ENCODE measurements at places on chromosomes 6 and 20. TPM values are rescaled to one million over a fixed set of nuclear protein-coding genes. Genes with fewer than 3 reads are reported as not detected.
A peak's percentile ranks its signal among the peaks of the same experiment; 100 is the strongest.

DNA sequence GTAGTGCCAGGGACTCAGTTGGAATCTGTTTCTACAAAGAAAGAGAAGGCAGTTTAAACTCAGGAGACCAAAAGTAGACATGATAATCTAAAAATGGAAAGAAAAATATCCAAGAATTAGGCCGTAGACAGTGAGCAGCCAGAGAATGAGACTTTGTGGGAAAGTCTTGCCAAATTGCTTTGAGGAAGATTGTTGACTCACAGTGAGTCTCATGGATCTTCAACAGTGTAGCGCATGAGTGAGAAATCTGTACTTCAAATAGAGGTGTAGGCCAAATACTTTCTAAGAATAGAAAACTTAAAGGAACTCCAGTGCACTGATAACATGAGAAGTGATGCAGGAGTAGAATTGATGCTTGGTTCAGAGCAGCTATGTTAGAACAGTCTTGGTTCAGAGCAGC, 284.5 kb downstream of the HTR1B start:
- H3K27ac ChIP-seq = no peak overlapping the region
- H3K27me3 ChIP-seq = no peaks in the 10 kb centered on the region

- H3K27ac ChIP-seq = no peak overlapping the region
- H3K36me3 ChIP-seq = no peaks in the 10 kb centered on the region
- H3K27me3 ChIP-seq = no peaks in the 10 kb centered on the region
- no peaks in the 10 kb centered on the region for H3K4me1 ChIP-seq
Observed at GRCh38 chr6:46323312-46323965, 152.7 kb upstream of the ENPP5 start.

PABPC1L gene
- total RNA-seq = 27.9 TPM

DNA sequence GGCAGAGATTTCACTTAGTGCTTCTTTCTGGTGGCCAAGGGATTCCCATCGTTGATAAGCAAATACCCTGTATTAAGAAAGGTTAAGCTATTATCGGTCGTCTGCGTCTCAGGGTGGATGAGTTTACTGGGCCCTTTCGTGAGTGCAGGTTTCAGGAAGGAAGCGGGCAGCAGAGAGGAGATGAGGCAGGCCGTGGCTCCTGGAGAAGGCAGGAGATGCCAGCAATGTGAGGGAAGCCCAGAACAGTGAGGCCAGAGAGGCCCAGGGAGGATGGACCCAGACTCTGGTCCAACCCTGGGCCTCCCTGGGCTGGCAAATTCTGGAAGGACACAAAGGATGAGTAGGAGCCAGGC, 11.2 kb downstream of the TFEB start:
- DNase-seq = no peak
- no peaks in the 10 kb centered on the region for H3K27me3 ChIP-seq
- peak overlapping the region; percentile 48 for H3K27ac ChIP-seq
- H3K4me3 ChIP-seq = no peak overlapping the region

MLN gene
- total RNA-seq = not detected

Measured in thyroid gland (tissue), 4 donors.